ENCODE measurements at places on chromosomes 2 and 18.

- DNase-seq, result no peak
These were observed 17.7 kb upstream of the ACTR3 start for GRCh38 chr2:113872201-113872600.

DNA sequence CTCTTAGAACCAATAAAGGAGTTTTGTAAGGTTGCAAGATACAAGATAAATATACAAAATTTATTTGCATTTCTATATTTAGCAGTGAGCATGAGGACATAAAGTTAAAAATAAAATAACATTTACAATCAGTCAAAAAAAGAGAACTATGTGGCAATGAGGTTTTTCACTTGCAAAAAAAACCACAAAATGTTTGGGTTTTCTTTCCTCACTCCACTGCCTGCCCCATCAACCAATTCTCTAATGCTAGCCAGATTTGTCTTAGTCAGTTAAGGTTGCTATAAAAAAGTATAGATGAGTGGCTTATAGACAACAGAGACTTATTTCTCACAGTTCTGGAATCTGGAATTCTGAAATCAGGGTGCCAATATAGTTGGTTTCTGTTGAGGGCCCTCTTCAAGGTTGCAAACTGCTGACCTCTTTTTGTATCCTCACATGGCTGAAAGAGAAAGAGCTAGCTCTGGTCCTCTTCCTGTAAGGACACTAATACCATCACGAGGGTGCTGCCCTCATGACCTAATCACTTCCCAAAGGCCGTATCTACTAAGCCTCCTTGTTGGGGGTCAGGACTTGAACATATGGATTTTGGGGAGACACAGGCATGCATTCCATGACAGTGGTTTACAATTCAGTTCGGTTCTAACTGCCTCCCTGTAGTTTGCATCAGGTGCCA, 566.2 kb downstream of the GALR1 start:
- no peak for DNase-seq

GRCh38 chr2:23616630-23617029, 231.7 kb downstream of the KLHL29 start:
- no peak for DNase-seq

GRCh38 chr2:180519276-180519675, 461.1 kb upstream of the UBE2E3 start:
- DNase-seq, result no peak

DNA sequence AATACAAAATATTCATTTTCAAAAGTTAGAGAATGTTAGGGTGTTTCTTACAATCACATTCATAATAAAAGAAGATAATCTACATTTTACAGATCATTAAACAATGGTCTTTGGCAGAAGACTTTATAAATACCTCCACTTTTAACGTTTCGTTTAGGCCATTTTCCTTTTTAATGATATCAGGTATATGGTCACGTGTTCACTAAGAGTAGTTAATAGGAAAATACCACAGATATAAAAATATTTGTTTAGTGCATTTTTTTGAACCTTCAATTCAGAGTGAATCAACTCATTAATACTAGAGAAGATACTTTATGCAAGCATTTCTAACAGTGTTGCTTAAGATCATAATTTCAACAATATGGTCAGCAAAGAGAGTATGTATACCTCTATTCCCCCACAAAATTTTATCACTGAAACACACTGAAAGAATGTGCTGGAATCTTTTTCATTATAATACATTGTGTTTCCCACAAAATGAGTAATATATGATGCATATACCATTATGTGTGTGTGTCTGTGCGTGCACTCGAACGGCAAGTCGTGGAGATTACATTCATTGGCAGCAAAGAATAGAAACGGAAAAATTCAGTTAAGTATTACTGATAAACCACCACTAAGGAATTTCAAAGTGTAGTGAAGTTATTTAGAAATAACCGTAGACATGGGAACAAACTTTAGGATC, 319.9 kb upstream of the THUMPD2 start:
- DNase-seq, result no peak

DNA sequence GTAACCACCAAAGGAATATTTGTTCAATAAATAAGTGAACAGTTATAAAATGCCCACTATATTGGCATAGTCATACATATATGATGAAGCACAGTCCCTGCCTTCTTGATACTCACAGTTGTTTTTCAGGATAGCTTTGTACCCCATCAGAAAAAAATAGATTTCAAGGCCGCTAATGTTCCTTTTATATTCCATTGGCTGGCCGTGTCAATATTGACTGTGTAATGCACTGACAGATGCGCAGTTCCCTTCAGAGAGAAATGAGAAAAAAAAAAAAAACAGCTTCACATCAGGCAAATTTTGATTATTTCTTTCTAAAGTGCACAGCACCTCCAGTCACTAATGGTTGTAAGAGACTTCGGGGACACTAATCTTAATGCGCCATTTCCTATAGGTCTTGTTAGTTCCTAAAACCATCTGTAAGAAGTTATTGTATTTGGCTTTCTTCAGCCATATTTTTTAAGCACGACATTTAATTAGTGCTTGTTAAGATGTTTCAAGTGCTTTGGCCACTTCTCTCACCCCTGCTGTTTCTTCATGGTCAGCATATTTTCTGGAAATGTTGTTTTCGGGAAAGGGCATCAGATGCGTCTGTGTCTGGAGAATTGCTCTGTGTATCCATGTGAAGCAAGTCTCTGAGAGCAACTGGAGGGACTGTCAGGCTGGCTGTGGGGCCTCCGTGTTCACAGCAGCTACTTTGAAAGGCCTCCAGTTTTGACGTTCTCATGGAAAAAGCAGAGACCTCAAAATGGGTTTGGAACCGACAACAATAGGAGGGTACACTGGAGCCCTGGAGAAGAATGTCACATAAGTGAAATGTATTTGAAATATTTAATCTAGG, 378.3 kb downstream of the MTX2 start:
- no peak for DNase-seq

GRCh38 chr2:238484522-238485452, 58.1 kb downstream of the ASB1 start:
- no peak for DNase-seq

DNA sequence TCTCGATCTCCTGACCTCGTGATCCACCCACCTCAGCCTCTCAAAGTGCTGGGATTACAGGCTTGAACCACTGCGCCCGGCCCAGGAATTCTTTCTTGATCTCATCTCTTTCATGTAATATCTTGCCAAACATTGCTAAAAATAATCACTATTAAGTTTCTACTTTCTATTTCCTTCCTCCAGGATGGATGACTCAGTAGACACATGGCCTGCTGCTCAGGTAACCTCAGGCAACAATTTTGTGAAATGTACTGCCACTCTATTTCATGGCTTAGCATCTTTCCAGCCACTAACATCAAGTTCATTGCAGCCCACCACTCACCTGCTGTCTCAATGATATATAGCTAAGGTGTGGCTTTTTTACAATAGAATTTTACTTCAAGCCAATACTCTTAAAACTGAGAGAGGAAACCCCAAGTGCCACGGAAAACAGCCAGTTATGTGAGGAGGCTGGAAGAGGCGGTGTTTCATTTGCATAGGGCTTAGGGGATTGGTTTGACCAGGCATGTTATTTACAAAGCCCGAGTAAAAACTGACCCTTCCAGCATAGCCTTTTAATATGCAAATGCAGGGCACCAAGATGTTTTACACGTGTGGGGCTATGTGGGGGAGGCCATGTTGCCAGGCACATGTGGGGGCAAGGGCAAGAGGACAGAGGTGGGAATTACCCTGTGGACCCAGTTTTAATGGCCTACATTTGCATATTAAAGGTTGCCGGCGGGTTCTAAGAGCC, 11.3 kb upstream of the SUMO1 start:
- no peak for DNase-seq

- no peak for DNase-seq
These were observed 91.6 kb upstream of the TANK start for GRCh38 chr2:161068670-161069069.

DNA sequence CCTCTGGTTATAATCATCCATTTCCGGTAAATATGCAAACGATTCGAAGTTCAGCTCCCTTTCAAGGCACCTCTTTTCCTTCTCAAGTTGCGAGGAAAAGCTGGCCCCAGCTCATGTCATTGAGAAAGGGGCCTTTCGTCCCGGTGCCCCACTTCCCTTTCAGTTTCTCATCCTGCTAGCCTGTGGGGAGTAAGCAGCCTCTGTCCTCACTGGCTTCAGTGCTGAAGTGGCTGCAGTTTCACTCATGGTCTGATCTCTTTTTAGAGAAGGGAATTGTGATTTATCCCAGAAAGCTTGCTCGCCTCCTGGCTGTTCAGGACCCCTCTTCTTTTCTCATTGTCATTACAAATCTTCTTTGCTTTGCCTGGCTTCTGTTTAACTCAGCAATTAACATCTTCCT, 207.5 kb downstream of the NR4A2 start:
- DNase-seq, result no peak

GRCh38 chr2:178990533-178991241, 59.2 kb downstream of the CCDC141 start:
- DNase-seq, result no peak

GRCh38 chr18:5434425-5434824, 109.4 kb downstream of the EPB41L3 start:
- no peak for DNase-seq

- peak; percentile 31 for DNase-seq
These were observed 39.6 kb upstream of the BOD1L2 start for GRCh38 chr18:57107140-57107832.

- no peak for DNase-seq
These were observed 115.2 kb downstream of the RNF144A start for GRCh38 chr2:7032371-7032770.

GRCh38 chr2:136068581-136069227, 49.2 kb downstream of the CXCR4 start:
- no peak for DNase-seq

DNA sequence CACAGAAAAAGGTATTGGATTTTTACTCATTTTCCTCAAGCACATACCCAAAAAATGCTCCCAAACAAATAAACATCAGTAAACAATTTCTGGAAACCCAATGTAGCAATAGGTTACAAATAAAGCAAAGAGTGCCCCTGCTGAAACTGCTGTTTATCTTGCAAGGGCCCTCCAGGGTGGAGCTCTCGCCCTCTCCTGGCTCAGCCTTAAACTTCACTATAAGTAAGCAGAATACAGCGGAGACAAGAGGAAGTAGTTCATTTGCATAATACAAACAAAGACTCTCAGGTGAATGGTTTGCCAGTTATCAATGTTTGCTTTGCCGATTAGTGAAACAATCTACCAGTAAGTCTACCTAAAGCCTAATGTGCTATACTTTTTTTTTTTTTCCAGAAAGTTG, 437.6 kb downstream of the DLGAP1 start:
- DNase-seq, result peak; percentile 20

DNA sequence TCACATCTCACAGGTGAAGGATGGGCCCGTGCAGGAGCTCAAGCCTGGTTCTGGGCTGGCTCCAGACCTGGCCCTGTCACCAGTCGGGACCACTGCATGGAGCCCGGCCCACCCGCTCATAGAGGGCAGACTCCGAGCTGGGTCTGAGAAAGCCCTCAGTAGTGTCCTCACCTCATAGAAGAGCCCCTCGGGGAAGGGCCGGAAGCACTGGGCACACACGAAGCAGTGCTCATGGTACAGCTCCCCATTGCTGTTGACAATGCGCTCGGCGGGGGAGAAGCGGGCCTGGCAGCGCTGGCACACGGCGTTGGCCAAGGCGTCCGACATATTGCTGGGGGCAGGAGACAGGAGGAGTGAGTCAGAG, 11.3 kb downstream of the GPR17 start:
- no peak for DNase-seq

Data from AML-193 (cell line).